Fibroblast of villous mesenchyme (primary cell): ENCODE measurements at places on chromosomes 7 and 10. TPM values are rescaled to one million over a fixed set of nuclear protein-coding genes. Genes with fewer than 3 reads are reported as not detected.

The CRHR2 gene
- total RNA-seq, result not detected in 2 replicates

The KCNIP2 gene
- 0.86 and 0.97 TPM in 2 replicates for total RNA-seq

- no peak for DNase-seq
These were observed 59.0 kb downstream of the ADCYAP1R1 start for GRCh38 chr7:31111109-31111451.

GRCh38 chr10:70830164-70830563 is 14.4 kb downstream of the SGPL1 start:
- DNase-seq, result no peak

DNA sequence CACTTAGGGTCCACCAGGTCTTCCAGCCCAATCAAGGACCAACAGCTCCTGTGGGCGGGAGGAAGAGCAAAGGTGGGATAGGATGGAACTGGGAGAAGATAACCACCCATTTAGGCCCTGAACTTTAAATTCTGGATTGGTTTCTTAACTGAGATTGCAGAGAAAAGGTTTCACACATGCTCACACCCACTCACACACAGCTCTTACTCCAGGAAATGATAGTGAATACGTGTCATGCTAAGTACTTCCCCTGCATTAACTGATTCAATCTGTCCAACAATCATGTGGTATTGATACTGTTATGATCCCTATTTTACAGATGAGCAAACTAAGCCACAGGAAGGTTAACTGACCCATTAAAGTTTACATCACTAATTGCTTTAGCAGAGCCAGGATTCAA is 4.6 kb upstream of the CYP3A4 start:
- no peak for DNase-seq

GRCh38 chr10:62760401-62760800 is 44.1 kb upstream of the ADO start:
- DNase-seq, result no peak

DNA sequence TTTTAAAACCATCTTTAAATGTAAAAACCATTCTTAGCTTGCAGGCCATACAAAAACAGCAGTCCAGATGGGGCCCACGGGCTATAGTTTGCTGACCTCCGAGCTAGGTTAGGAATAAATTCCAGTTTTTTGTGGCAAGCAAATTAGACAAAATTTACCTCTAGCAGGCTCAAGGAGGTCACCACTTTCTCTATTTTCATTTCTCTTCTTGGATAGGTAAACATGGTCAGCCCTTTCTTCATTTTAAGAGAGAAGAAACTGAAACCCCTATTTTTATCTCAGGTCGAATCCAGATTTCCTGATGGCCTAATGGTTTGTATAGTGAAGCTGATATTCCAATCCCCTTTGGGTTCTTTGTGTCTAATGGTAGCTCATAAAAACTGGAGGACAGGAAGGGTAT is 10.7 kb downstream of the IKZF5 start:
- no peak for DNase-seq

GRCh38 chr10:78624791-78625190 is 444.0 kb upstream of the ZMIZ1 start:
- no peak for DNase-seq

GRCh38 chr7:70554646-70555045 is 577.3 kb upstream of the GALNT17 start:
- no peak for DNase-seq
